CD4-positive, alpha-beta memory T cell (primary cell): ENCODE measurements at places on chromosomes 12 and 14.

DNA sequence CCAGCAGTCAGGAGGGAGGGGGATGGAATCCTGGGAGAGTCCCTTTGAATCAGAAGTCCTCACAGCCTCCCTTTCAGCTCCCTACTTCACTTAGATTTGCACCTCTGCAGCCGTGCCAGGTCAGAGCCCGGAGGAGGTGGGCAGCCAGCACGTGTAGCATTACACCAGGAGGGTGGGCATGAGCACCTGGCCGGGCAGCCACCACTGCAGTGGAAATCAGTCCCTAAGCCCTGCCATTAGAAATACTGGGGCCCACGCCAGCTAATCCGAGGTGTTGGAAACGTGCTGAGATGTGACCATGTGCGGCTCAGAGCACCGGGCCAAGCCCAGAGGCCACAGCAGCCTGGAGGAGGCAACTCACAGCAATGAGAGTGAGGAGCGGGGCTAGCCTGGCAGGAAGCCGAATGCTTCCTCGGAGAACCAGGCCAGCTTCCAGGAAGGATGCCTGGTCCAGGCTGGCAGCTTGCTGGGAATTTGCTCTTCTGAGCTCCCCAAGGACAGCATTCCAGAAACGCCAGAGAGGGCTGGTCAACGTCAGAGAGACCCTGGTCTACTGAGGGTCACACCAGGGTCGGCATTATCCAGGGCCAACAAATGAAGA is 9.4 kb upstream of the CACNA2D4 start:
- no peak for DNase-seq

- no peak for DNase-seq
Observed at GRCh38 chr14:32998433-32998832, 59.8 kb downstream of the NPAS3 start.

DNA sequence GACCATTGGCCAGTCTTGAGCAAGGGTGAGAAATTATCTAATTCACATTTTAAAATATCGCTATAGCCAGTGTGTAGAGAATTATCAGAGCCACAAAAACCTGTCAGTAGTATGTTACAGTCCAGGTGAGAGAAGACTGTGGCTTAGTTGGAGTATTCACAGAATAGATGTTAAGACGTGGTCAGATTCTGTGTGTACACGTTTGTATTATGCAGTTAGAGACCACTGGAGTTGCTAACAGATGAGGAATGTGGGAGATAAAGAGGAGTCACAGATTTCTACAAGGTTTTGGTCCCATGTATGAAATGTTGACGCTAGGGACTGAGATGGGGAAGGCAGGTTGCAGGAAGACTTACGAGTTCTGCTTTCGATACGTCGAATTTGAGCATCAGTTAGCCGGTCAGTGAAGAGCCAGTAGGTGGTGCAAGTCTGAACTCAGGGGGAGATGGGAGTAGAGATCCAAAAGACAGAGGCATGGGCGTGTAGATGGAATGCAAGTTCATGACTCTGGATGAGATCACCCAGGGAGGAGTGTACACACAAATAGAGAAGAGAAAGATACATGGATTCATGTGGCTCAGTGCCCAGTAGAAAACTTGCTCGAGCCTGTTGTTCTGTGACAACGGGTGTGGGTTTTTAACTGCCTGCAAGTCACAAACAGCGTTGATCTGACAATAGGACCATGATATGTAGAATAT is 114.8 kb upstream of the FLRT2 start:
- DNase-seq = no peak

DNA sequence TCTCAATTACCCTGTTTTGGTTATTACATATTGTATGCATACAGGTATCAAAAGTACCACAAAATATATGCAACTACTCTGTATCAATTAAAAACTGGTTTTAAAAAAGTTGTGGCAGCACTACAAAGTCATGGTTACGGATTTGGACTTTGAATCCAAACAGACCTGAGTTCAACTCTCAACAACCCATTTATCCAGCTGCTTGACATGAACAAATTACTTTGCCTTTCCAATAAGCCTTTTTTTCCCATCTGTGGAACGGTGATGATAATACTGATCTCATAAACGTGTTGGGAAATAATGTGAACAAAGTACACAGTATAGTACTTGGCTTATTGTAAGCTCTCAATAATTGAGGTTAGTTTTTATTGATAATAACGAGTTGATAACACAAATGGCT is 85.0 kb downstream of the MNAT1 start:
- no peak for DNase-seq

GRCh38 chr12:59839514-59839913 is 243.7 kb downstream of the SLC16A7 start:
- DNase-seq = no peak

- peak; percentile 9 for DNase-seq
Observed at GRCh38 chr12:66688846-66689439, 10.1 kb upstream of the GRIP1 start.

DNA sequence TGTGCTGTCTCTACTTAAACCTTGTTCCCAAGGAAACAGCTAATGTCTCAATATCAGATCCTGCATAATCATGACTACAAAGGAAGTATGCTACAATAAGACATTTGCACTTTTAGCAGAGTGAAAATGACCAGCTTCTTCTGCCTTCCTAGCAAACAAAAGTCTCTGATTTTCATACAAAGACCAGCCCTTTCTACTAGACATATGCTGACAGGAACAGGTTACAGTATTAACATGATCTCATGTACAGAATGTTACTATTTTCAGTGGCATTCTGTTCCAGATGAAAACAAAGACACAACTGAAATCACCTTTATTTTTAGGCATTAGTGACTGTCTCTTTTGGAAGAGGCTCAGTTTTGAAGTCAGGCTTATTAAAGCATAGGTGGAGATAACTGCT is 228.6 kb downstream of the MED13L start:
- no peak for DNase-seq

- no peak for DNase-seq
Observed at GRCh38 chr12:47367912-47368537, 288.3 kb upstream of the AMIGO2 start.

GRCh38 chr14:50823051-50823761 is 7.8 kb downstream of the NIN start:
- DNase-seq = no peak

DNA sequence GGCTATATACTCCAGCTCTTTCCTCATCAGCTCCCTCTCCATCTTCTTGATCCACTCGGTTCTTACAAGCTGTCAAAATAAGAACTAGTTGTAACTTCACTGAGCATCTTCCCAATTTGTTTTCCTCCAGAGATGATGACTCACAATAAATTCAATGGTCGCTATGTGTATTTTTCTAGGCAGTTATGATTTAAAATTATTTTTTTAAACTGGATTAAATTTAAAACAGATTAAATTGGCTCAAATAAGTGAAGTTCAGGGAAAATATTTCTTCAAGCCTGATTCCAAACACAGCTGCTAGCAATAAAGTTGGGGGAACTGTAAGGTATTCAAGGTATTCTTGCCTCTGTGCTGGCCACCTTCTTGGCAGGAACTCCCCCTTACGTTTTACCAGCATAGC is 717.7 kb upstream of the USP15 start:
- no peak for DNase-seq

- DNase-seq = no peak
Observed at GRCh38 chr12:87160848-87161601, 868.2 kb downstream of the C12orf50 start.

DNA sequence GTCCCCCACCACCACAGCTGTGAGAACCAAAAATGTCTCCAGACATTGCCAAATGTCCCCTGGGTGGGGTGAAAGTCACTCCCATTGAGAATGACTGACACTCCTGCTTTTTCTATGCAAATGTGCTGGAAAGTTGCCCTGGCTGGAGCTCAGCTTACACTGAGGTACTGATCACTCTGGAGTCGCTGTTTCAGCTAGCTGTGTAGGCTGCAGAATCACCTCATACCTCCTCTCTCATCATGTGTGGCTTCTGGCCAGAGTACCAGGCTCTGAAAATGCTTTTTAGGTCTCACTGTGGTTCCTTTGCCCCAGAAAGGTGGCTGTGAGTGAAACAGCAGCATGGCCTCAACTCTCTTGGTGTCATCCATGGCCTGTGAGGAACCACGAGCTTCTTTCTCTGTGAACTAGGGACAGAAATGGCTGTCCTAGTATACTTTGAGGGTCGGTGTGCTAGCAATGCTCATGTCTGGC is 414.4 kb downstream of the DPF3 start:
- DNase-seq = no peak

GRCh38 chr12:18521461-18521860 is 216.4 kb downstream of the PLCZ1 start:
- DNase-seq = no peak

GRCh38 chr12:47271800-47272239 is 192.1 kb upstream of the AMIGO2 start:
- no peak for DNase-seq

GRCh38 chr12:49979791-49980190 is 7.0 kb downstream of the AQP6 start:
- no peak for DNase-seq

DNA sequence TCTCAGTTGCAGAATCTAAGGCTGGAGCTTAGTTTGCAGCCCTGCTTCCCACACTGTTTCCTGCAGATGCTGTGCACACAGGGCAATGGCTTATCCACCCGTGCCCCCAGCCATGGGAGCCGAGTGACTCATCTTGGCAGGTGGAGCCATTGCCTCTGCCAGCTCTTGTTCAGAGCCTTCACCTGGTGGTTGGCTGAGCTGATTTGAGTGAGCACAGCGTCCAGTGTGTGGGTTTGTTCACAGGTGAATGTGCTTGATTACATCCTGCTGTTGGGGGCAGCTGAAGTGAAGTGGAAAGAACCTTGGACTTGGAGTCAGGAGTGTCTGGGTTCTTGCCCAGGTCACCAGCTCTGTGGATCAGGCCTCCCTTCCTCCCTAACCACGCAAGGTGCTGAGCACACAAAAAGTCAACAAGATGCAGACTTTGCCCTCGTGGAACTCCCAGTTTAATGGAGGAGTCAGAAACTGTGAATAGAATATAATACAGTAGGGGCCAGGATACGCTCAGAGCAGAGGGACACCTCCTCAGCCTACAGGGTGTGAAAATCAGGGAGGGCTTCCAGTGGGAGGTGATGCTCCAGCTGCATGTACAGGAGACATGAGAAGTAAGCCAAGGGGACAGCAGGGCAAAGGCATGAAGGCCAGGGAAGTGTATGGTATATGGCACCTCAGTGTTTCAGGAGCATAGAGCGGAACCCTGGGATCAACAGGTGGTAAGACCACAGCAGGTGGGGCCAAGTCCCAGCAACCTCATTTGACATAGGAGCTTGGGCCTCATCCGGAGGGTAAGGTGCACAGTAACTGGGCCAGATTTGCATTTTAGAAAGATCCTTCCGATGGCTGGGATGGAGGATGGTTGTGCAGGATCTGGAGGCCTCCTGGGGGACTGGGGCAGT is 22.8 kb downstream of the JDP2 start:
- no peak for DNase-seq

- no peak for DNase-seq
Observed at GRCh38 chr12:61291647-61292046, 968.6 kb upstream of the USP15 start.

DNA sequence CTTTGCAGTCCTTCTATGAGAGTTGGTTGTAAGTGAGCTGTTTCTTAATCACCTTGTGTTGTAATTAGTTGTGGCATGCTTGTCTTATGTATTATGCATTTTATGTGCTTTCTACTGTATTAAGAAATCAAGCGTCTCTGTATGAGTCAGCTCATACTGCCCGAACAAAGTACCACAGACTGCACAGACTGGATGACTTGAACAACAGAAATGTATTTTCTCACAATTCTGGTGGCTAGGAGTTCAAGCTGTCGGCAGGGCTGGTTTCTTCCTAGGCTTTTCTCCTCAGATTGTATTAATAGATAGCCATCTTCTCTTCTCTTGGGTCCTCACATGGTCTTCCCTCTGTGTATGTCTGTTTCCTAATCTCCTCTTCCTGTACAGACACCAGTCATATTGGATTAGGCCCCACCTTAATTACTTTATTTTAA is 77.7 kb downstream of the FLRT2 start:
- DNase-seq = no peak

DNA sequence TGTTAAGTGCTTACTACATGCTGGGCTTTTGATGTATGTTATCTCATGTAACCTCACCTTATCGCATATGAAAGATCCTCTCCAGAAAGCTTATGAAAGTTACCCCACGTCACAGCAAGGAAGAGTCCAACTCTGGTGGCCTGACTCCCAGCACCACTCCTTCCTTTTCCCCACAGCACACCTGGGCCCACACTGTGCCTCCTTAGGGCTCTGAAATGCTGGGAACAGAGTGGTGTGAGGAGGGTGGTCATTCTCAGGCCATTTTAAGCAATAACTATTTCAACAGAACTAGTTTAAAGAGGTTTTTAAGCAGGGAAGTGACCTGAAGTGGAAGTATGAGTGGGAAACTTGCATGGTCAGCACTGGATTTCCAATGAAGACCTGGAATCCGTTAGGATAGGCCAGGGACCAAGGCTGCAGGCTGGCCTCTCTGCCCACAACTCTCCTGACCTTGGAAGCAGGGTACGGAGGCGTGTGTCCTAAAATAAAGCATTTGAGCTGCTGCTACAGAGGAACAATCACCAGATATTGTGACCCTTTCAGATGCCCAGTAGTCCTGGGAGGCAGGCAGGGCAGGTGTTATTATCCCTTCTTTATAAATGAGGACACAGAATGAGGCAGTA is 67.2 kb upstream of the TMEM263 start:
- no peak for DNase-seq

- no peak for DNase-seq
Observed at GRCh38 chr12:6667559-6668210, 4.8 kb upstream of the ING4 start.

DNA sequence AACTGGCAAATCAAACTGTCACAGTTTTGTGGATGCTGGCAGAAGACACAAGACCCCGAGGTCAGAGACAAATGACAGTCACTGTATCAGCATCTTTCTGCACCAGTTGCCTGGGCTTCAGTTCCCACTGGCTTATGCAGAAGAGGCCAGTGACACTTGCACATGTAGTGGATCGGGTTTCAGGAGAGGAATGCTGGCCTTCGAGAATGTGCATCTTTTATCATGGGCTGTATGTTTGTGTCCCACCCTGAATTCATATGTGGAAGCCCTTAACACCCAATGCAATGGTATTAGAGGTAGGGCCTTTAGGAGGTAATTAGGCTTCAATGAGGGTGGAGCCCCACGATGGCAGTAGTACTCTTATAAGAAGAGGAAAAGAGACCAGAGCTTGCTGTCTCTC is 150.9 kb downstream of the SLC15A4 start:
- no peak for DNase-seq

GRCh38 chr12:1918081-1918883 is at the start of gene CACNA2D4:
Gene CACNA2D4, minus strand, starts transcription at chr12:1918652. Its CDS starts 179 bp downstream, at chr12:1918473.
- DNase-seq = no peak

- no peak for DNase-seq
Observed at GRCh38 chr14:92475451-92476187, 38.0 kb upstream of the RIN3 start.

DNA sequence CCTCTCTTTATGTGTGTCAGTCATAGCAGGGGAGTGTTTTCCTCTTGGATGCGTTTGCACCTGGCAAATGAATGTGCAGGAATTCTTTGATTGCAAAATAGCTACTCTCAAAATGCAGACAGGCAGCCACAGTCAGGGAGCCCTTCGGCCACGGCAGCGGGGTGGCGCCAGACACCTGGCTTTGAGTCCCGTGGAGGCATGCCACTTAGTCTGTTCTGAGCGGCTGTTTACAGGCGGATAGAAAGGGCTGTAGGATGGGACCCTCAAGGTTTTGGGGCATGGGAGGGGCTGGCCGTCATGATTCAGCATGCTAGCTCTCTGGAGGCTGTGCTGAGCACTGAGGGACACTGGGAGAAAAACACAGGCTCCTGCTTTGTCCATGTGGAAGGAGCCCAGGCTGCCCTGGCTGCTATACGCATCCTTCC is 117.1 kb downstream of the SLC25A47 start:
- peak; percentile 30 for DNase-seq
